ENCODE measurements at places on chromosomes 16 and 17.

DNA sequence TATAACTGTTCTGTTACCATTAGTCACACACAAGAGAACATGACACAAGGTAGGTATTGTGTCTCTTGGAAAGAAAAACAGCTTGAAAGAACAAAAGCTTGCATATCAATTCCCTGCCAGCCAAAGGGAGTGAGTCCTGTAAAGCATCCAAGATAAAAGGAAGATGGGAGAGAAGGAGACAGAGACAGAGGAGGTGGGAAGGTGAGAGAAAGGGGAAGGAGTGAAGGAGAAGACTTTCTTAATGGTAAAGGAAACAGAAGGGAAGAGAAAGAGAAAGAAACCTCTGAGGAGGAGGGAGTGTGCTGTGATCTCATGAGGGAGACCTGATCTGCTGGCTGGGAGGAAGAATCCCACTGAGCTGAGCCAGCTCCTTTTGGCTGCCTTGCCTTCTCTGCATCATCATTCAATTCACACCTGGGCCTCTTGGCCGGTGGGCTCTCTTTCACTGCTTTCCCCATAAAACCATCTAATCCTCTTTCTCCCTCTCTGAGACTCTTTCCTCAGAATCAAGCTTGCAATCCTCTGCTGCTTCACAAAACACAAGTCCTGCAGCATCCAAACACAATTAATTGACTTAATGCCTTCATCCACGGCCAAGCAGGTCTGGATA is 271.6 kb downstream of the ABCC12 start:
- no peak for DNase-seq

DNA sequence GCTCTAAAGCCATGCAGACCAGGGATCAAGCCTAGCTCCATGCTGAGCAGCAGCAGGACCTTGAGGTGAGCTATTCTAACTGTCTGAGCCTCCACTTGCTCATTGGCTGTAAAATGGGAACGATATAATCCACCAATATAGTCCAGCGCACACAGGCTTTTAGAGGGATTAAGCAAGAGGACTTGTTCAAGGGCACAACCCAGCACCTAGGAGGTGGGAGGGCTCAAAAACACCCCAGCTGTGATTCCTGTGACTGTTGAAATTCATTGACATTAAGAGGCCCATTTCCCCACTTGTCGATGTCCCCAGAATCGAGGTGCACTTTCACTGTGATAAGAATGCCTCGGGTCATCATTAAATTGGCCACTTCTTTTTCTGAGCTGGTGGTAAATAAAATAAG is 4.1 kb downstream of the USH1G start:
- DNase-seq = no peak

GRCh38 chr17:76274112-76274956 is 9.2 kb downstream of the UBALD2 start:
- no peak for DNase-seq

- peak; percentile 64 for DNase-seq
Measured at GRCh38 chr16:22318690-22319358, 21.6 kb downstream of the POLR3E start.

GRCh38 chr17:74435775-74436359 is 4.0 kb downstream of the GPRC5C start:
- DNase-seq = no peak

DNA sequence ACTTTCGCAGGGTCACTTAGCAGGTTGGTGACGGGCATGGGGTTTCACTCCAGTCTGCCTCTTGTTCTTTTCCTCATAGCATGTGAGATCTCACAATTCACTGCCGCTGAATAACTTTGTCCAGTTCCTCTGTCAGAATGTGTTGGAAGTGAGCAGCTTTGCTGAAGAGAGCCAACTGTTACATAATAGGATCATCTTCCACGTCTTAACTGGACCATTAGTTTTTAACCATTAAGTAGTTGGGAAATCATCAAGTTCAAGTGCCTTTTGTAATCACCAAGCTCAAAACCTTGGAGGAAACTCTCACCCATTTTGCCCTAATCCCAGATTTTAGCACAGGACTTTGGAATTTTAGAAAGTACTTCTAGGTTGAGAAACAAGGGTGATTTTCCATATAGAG is 290.6 kb downstream of the WWOX start:
- no peak for DNase-seq

DNA sequence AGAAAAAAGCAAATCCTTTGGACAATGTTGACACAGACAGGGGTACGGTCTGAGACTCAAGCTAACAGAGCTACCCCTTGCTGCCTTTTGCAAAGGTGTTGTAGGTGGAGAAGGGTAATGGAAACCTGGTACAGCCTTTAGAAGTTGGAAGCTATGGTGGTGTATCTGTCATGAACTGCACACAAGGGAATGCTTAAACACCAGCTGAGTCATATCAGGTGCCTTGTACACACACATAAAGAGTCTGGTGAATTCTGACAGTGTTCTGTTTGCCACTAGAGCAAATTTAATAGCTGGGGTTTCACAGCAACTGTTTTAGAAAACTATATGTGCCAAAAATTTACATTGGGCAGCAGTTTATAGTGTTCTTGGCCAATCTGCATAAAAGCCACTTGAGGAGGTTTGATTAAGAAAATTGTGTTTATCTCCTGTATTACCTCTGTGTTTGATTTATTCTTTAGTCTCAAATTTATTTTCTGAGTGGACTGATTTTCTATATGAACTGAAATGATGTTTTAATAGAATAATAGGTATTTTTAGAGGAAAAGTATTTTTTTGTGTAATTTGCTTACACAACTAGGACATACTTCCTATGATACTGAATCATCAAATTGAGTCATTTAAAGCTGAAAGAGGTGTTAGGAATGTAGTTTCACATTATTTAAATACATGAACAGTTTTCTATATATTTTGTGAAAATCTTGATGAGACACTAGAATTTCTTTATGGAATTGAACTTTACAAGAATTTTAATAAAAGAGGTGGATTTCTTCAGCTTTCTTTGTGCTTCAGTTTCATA is 136.9 kb downstream of the MAP2K6 start:
- DNase-seq = no peak

GRCh38 chr17:20267459-20267842 is 199.9 kb downstream of the LGALS9B start:
- peak; percentile 37 for DNase-seq

DNA sequence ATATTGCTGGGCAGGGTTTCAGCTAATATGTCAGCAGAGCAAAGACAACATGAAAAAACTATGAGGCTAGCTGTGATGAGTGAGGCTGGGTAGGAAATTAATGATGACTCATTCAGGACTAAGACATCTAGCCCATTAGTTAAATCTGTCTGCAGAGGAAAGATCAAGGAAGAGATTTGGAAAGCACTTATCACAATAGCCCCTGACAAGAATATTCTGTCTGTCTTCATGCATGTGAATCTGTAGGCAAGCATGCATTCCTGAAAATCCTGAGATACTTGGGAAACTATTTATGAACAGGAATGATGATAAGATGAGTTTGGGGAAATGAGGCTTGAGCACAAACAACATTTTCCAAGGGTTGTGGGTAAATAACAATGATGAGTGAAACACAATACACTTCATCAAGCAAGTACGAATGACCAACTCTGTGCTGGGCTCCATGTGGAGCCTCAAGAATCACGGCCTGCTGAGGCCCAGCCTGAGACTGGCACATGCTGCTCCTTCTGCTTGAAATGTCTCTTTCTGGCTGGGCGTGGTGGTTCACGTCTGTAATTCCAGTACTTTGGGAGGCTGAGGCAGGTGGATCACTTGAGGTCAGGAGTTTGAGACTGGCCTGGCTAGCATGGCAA is 96.5 kb upstream of the ASIC2 start:
- DNase-seq = no peak

DNA sequence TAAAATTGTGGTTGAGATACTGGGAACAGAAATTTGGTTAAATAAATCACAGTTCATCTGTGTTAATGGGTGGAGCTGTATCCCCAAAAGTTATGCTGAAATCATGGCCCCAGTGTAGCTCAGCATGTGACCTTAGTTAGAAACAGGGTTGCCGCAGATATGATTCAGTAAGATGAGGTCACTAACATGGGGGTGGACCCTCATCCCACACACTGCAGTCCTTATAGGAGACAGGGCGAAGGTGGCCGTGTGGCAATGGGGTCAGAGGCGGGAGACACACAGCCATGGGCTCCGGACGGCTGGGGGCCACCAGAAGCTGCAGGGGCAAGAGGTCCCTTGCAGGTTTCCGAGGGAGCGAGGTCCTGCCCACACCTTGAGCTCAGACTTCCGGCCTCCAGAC is 10.7 kb downstream of the GALNS start:
- no peak for DNase-seq

- peak; percentile 27 for DNase-seq
Measured at GRCh38 chr16:81481207-81481821, 36.7 kb downstream of the CMIP start.

- no peak for DNase-seq
Measured at GRCh38 chr17:55237841-55238178, 26.9 kb upstream of the HLF start.

DNA sequence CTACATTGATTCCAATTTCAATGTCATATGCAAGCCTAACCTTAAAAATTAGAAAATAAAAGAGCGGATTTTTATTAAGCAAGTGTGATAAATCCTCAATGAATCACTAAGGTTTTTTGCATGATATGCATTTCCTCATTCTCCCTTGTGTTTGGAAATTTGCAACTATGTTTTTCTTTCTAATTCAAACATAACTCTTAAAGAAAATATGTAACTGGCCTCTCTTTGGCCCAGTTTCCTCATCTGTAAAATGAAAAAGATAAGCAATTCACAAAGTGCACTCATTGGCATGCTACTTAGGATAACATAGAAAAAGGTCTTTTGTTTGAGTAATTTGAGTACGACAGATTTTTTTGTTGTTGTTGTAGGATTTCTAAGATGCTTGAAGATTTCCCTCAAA is 295.5 kb downstream of the CDH11 start:
- DNase-seq = no peak

DNA sequence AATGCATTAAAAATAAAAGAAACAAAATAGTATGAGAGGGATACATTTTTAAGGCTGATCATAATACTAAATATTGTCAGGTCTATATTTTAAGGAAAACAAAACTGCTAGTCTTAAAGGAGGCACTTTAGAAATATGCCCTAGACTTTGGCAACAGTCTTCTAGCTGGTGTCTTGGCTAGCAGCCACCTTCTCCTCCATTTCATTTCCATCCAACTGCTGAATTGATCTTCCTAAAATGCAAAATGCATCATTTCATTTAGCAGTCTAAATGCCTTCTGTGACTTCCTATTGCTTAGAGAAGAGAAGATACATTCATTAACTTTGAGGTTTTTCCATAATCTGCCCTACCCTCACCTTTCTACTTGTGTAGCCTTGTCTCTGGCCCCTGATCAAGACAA is 1404.1 kb downstream of the CDH11 start:
- no peak for DNase-seq
